T-helper 2 cell (primary cell): ENCODE measurements at places on chromosomes 1 and 21.

GRCh38 chr1:153488731-153489130 is 28.3 kb upstream of the S100A7 start:
- no peak for DNase-seq

DNA sequence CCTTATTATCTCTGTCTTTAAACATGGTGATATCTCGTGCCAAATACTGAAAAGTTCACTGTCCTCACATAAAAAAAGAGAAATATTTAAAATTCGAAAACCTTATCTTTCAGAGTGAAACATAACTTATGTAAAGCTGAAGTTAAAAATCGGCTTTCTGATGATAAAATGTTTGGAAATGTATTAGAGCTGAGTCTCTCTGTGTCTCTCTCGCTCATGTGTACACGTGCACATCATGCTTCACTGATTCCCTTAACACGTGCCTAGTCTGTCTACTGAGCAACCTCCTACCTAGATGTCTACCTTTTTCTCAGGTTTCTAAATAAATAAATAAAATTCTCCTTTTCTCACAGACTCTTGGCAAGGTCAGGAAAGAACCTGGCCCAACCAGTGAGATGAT is 17.1 kb downstream of the HHIPL2 start:
- no peak for DNase-seq

DNA sequence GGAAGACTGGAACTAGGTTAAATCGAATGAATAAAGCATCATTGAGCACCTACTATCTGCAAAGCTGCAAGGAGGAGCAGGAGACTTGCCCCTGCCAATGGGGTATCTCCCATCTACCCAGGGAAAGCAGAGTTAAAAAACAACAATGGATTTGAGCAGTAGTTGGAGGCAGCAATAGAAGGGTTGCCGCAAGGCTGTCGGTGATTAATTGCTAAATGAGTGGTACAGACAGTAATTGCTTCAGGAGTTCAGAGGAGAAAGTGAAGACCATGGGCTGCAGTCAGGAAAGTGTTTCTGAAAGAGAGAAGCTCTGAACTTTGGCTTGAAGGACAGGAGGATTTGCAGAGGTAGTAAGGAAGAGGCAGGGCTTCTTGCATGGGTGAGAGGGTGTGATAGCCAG is 152.9 kb downstream of the ACTL8 start:
- no peak for DNase-seq

DNA sequence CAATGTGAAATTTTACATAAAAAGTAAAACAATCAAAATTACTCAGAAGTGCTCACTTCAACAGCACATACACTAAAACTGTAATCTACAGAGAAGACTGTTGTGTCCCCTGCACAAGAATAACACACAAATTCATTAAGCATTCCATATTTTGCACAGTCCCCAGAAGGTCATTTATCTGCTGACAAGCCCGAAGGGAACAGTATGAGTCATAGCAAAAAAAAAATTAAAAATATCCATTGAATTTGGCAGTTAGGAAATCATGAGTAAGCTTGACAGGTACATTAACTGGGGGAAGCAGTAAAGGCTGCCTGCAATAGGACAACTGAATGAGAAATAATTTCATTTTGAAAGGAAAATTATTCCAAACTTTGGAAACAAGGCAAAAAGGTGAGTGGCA is 3.3 kb upstream of the CACYBP start:
- DNase-seq = no peak
